ENCODE measurements at places on chromosomes 7 and 10.

DNA sequence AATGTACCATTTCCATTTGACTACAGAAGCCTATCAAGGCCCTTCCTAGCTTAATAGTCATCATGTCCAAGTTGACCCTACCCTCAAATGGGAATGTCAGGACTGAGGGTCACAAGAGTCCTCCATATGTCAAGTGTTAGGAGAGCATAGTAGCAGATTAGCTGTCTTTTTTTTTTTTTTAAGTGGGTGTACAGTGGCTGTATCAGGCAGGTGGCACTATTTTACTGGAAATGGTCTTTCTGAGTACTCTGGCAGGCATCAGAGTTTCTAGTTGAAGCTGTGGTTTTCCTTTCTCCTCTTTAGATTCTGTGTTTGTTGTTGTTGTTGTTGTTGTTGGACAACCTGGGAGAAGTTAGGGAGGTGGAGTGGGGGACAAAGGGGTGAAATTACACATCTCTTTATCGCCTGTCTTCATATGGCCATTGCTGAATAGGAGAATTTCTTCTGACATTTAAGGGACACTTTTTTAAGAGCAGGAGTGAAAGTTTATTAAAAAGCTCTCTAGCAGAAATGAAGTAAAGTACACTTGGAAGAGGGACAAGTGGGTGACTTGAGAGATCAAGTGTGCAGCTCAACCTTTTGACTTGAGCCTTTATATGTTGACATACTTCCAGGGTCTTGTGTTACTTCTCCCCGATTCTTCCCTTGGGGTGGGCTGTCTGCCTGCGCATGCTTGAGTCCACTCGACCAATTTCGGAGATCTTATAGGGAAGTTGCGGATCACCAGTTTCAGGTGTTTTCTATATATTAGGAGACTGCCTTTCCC lies 104.1 kb upstream of the FOXP2 start:
- no peak for DNase-seq

GRCh38 chr7:106255246-106255645 lies 29.5 kb downstream of the NAMPT start:
- DNase-seq = no peak

GRCh38 chr7:42485301-42485766 lies 248.3 kb upstream of the GLI3 start:
- DNase-seq = no peak

DNA sequence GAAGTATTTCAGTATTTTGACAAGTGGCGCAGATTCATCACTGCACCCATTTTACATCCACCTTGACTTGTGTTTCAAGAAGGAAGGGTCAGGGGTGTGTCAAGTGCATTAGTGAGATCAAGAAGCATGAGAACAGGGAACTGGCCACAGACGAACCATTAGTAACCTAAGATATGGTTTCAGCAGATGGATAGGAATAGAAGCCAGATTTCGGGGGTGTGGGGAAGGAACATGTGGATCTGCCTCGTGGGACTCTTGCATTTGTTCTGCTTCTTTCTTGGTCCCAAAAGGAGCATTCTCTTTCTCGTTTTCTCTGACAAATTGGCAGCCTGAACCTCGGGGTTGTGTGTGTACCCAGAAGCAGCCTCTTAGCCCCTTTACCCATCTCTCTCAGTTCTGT lies 9.6 kb downstream of the DENND2A start:
- DNase-seq = no peak

- DNase-seq = no peak
These were observed 209.5 kb downstream of the JCAD start for GRCh38 chr10:29849886-29850285.

DNA sequence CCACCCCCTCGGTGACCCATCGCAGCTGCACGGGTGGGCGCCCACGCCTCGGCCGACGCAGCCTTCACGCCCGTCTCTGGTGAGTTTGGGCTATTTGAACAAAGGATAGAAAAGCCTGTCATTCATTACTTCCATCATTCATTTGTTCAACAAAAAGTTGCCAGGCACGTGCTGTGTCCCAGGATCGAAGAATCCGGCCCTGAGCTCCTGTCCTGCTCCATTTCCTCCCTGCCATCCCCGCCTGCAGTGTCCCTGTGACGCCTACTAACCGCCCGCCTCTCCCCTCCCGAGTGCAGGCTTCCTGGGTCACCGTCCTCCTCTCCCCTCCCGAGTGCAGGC lies 340.1 kb downstream of the WDR37 start:
- DNase-seq = no peak

Data from HCT116 (cell line).